Stimulated activated CD4-positive, alpha-beta T cell treated with anti-CD3 and anti-CD28 coated beads, Interleukin-12 subunit alpha, Interleukin-12 subunit beta, amount 100 ng/mL, for 48 hours (primary cell): ENCODE measurements at places on chromosomes 2 and 18.
A peak's percentile ranks its signal among the peaks of the same experiment; 100 is the strongest.

- no peak for DNase-seq
These were observed 70.4 kb upstream of the CDH19 start for GRCh38 chr18:66674286-66674685.

- no peak for DNase-seq
These were observed 44.0 kb downstream of the CCDC141 start for GRCh38 chr2:179005976-179006375.

- DNase-seq = no peak
These were observed 2.7 kb upstream of the ESPNL start for GRCh38 chr2:238097201-238097987.

DNA sequence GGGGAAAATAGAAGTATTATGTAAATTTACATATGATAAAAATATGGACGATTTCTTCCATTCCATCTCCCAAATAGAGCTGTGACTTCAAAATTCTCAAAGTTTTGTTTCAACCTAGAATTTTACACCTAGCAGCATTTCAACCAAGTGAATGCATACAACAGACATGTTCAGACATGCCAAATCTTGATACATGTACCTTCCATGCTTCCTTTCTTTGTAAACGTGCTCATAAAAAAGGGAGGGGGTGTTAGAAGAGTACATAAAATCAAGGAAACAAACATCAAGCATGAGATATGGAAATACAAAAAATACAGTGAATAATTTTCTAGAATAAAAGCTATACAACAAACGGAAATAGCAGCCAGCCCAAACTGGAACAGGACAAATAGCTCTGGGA is 974.2 kb downstream of the ERBB4 start:
- DNase-seq = no peak

DNA sequence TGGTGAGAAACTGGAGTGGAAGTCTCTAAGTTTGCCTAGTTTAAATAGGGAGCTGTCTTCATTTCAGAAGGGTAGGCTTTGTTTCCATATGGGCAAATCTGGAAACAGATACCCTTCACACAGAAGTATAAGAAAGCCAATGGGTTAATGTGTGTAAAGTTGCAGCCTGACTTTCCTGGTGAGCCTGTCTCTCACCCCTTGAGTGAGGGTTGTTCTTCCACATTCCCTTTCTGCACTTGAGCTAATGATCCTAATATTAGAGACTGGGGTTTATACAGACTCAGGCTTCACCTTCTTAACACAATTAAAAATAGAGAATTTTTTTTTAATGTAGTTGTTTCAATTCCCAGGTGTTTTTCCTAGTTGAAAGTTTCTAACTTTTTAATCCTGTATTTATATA is 108.6 kb upstream of the EML6 start:
- no peak for DNase-seq

GRCh38 chr2:216350214-216350791 is 22.0 kb downstream of the MARCHF4 start:
- no peak for DNase-seq

- DNase-seq = no peak
These were observed 630.2 kb downstream of the ARHGAP15 start for GRCh38 chr2:143759455-143759854.

GRCh38 chr2:127670957-127671290 is 4.4 kb downstream of the LIMS2 start:
- DNase-seq = no peak

- no peak for DNase-seq
These were observed 42.1 kb downstream of the PXDN start for GRCh38 chr2:1702186-1702565.

- DNase-seq = no peak
These were observed 673 bp upstream of the SMCHD1 start for GRCh38 chr18:2654928-2655177.

- no peak for DNase-seq
These were observed 24.2 kb upstream of the C2orf42 start for GRCh38 chr2:70214953-70215549.

- DNase-seq = no peak
These were observed 276.4 kb downstream of the TMX3 start for GRCh38 chr18:68438536-68438935.

GRCh38 chr18:57585855-57586250 is 649 bp downstream of the FECH start:
- DNase-seq = no peak

GRCh38 chr18:49167084-49167483 is 216.3 kb upstream of the SMAD7 start:
- DNase-seq = no peak

DNA sequence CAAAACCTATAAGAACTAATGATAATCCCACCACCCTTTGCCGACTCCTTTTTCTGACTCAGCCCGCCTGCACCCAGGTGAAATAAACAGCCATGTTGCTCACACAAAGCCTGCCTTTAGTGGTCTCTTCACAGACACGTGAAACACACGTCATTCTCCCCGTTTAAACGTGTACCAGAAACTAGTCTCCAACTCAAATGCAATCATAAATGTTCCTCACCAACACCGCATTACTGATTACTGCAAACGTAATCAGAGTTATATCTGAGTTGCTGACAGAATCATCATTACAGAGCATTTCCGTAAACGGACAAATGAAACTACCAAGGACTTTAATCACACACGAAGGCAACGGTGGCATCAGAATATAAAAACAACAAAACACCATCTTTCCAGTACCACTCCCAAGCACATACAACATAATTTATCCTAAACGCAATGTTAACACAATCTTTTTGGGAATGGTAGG is 1.9 kb downstream of the CLK1 start:
- peak; percentile 41 for DNase-seq

DNA sequence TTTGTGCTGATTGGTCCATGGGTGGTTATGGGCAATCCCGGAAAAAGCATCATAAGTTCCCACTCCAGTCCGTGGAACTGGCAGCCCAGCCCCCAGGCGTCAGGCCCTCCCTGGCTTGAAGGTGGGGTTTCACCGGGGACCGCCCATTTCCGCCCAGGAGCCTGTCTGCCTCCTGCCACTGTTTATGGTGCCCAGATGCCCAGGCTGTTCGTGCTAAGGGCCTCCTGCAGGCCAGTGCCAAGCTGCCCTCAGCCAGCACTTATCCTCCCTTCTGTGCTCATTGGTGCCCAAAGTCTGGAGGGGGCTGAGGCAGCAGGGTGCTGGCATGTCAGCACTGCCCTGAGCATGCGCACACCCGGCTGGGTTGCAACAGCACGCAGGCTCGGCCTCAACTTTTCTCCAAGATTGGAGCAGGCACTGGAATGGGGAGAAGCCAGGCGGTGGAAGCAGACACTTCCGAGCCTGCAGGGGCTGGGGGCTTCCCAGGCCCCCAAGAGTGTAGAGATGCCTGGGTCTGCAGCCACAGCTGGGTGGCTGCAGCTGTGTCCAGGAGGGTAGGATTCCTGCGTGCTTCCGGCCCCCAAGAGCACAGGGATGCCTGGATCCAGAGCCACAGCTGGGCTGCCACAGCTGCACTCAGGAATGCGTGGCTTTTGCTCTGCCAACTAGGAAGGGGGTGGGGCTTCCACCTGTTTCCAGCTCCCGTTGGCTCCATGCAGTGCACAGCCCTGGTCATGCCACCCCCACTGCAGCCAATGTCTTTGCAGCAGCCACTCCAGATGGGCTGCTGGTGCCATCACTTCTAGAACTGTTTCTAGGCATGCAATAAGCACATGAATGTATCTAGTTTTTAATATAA is 74.0 kb downstream of the AGPS start:
- no peak for DNase-seq

GRCh38 chr2:71658771-71659170 is 205.4 kb downstream of the DYSF start:
- DNase-seq = no peak

DNA sequence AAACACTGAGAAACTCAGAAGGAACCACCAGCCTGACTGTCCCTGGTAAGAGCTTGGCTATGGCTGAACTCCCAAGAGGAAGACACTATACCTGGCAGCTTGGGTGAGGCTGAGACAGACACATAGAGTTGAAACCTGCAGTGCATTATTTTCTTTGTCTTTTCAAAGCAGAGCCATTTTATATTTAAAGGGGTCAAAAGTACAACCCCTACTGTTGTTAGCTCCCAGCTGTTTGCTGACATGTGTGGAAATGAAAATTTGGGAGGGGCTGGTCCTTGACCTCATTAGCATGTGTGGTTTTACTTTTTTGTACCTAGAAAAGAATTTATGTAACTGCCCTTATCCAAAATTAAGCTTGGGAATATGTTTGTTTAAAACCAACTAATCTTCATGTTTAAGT is 309.0 kb downstream of the RPRM start:
- no peak for DNase-seq

GRCh38 chr2:96249654-96250053 is 16.1 kb downstream of the TMEM127 start:
- DNase-seq = no peak

DNA sequence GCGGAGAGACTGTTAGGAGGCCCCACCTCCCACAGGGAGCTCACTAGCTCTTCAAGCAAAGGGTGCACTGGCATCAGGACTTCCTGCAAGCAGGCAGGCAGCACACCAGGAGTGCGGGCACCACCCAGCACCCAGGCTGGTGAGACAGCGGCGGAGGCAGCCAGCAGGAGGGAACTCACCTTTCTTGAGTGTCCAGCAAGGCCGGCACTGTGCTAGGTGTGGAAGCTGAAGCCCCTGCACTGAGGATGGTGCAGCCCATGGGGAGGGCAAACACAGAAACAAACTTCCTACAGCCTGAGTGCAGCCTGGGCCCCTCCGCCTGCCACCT is 100.7 kb upstream of the ID2 start:
- no peak for DNase-seq

GRCh38 chr2:129347486-129348217 is 631.8 kb upstream of the RAB6C start:
- no peak for DNase-seq

DNA sequence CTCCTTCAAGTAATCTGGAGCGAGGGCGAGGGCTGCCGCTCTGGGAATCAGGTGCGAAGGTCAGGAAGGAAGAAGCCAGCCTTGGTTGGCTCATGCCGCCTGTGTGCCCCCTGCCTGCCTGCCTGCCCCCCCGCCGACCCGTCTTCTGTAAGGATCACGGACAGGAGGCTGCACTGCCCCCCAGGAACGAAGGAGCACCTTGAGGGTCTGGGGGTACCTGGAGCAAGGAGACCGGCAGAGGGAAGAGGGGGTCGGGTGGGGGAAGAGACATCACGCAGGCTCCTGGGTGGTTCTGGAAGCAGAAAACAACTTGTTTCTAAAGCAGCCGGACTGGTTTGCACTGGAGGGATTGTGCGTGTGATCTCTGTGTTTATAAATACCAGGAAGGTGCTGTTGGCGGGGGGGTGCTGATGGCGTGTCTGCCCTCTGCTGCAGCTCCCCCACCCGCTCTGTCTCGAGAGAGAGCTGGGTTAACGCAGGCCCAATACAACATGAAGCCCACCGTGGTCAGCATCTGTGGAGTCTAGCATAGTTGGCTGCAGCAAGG is 1.7 kb downstream of the FOSL2 start:
- no peak for DNase-seq

DNA sequence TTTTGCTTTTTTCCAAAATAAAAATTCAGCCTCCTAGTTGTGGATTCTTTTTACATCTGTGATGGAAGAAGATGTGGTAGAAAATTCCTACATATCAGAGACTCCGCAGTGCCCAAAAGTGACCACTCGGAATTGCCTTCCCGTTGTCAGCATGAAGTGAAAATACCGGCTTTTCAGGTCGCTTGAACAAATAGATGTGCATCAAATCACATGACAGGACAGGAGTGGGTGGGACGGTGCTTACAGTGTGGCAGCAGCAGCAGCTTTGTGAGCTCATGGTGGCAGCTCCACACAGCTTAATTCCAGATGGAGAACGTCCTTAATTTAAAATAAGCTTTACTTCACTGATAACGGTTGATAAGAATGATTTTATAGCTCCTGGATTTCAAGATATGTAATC is 20.3 kb downstream of the SALL3 start:
- DNase-seq = no peak

DNA sequence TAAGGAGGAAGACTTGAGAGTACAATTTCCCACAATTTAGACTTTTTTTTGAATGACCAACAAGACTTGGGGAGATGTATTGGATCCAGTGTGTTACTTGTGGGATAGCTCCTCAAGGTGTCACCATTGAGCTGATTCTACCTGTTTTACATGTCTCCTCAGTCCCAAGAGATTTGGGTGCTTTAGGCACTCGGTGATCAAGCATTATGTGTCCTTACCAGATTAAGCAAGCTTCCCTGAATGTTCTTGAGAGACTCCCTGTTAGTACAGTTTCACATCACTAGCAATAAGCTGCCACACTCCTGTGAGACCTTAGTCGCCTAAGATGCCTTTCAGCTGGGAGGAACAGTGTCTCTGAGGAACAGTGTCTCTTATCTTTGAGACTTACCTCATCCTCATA is 384.3 kb upstream of the SYT4 start:
- DNase-seq = no peak

GRCh38 chr2:3128786-3129185 is 248.8 kb downstream of the EIPR1 start:
- no peak for DNase-seq

DNA sequence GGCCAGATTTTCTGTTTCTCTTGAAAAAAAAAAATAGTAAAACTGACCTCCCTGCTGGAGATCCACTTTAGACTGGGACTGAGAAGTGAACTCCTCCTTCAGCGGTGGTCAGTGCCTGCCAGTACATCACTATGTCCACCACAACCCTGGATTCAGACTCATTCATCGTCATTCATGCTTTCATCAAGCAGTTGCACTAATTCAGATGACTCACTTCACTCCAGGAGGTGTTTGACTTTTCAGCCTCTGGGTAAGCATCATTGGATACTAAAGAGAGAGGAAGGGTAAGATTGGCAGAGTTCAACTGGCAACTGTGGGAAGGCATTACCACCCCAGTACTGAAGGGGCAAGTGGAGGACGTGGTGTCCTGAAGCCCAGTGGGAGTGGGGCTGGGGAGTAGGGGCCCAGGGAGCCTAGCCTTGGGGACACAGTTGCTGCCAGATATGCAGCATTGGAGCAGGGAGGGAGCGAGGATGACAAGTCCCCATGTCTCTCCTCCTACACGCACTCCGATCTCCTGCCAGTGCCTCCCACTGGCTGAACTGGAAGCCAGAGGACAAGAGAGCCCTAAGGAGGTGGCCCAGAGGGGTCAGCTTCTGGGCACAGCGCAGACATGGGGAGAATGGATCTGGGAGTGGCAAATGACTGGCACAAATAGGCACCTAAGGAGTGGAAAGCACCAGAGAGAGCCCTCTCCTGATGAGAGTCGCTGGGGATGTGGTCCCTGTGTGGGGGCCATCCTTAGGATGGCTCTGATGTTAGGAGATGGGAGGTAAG is 111.1 kb downstream of the TGFA start:
- DNase-seq = no peak

GRCh38 chr2:111094691-111095090 is 26.0 kb upstream of the BCL2L11 start:
- no peak for DNase-seq

DNA sequence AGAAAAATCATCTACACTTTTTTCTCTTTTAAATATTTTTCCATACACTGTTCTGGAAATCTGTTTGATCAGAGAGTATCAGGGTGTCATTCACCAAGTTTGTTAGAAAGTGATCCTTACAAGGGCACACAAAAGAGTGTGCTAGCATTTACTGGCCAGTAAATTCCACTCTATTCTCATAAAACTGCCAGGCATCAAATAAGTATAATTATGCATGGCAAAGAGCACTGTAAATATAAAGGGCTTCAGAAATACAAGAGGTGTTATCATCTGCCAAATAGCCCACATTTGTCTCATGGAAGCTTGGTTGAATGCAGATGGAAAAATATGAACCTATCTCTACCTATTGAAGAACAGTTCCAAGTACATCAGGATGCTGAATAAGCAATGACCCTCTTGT is 847.3 kb upstream of the ACVR2A start:
- no peak for DNase-seq

- DNase-seq = no peak
These were observed 225.0 kb upstream of the RAB6C start for GRCh38 chr2:129754421-129754820.

- no peak for DNase-seq
These were observed 148.3 kb upstream of the HDAC4 start for GRCh38 chr2:239548965-239549595.
